ENCODE measurements at places on chromosomes 4 and X.
A peak's percentile ranks its signal among the peaks of the same experiment; 100 is the strongest.

DNA sequence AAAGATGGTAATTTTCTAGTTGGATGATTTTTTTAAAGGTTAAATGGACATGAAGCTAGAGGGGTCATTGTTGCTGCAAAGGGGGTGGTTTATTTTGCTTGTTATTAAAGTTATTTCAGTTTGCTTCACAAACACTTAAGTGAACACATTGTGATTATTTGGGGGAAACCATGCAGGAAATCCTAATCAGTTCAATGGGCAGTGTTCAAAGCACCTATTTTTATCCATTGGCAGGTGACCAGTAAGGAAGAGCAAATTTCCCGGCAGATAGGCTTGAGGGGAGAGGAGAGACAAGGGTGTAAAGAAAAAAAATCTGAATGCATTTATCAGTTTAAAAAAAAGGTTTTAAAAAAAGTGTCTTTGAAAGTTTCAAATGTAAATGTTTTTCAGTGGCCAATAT is 17.6 kb downstream of the GPR174 start:
- no peak for DNase-seq

DNA sequence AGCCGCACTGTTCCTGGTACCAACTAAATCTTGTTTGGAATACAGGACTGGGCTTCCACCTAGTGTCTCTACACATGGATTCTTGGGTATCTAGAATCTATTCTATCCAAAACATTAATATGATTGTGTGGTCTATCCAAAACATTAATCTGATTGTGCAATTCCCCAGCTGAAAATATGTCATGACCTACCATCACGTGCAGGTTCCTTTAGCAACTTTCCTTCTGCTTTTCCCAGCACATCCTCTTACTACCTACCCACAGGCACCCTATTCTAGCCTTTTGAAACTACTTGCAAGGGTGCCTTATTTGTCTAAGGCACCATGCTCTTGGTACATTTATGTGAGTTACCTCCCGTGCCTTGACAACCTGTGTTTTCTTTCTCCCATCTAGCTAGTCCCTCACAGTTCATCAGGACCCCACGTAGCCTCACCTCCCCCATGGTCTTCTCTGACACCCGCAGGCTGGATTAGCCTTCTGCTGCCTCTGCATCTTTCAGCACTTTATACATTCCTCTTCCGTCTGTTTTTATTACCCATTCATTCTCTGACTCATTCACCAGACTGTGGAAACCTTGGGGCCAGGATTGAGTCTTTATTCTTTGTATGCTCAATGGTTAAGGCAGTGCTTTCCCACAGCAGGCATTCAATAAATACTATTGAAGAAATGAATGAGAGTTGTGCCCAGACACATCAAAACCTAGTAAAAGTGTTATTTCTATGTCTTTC is 88.8 kb upstream of the FAM9B start:
- DNase-seq, result no peak

GRCh38 chr4:74473155-74473811 is 28.3 kb downstream of the AREG start:
- DNase-seq, result no peak

DNA sequence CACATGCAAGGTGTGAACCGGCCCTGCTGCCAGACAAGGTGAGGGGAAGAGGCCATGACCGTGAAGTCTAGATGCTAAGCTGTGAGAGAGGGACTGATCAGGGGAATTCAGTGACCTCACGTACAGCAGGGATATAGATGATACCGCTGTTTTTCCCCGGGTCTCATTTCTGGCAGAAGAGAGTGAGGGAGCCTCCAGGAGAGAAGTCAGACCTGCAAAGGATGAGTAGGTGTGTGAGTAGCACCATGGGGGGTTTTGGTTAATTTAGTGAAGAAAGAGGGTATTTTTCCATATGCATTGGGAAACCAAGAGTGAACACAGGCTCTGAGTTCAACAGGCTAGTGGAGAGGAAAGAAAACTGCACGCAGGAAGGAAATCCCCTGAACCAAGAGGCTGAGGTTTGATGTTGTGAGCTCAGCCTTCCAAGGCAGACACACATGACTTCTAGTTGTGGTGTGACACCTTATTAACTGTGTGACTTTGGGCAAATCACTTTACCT is 127.6 kb upstream of the GATB start:
- no peak for DNase-seq

DNA sequence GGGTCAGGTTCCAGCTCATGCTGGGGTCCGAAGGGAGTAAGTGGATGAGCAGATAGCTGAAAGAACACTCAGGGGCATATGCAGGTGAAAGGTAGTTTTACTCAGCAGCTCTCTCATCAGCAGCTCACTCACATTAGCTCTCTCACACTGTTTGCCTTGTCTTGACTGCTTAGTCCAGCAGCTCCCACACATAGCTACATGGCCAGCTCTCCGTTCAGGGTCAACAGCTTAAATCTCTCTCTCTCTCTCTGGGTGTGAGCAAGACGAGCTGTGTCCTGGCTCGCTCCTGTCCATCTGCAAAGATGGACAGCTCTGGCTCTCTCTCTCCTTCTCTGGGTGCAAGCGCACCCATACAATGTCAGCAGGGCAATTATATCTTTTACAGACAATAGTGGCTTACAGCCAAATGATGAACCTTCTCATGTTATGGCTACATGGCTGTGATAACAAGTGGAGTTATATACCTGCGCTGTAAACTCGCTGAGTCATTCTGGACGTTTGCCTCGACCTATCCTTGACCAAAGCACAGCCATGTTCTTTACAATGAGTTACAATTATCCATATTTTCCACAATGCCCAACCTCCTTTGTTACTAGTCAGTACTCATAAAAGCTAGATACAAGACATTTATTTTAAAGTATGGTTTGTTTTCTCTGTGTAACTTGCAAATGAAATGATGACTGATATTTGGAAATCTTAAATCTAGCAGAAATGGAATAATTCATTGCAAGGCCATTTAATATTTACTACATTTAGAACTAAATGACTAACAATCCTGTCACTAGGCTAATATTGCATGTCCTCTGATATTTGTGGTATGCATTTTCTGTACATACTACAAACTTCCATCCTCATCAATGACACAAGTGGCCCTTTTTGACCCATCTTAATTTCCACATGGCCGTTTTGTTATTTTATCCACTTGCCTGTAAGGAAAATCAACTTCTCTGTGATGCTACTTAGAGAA is 9.3 kb downstream of the PAPSS1 start:
- DNase-seq, result no peak

DNA sequence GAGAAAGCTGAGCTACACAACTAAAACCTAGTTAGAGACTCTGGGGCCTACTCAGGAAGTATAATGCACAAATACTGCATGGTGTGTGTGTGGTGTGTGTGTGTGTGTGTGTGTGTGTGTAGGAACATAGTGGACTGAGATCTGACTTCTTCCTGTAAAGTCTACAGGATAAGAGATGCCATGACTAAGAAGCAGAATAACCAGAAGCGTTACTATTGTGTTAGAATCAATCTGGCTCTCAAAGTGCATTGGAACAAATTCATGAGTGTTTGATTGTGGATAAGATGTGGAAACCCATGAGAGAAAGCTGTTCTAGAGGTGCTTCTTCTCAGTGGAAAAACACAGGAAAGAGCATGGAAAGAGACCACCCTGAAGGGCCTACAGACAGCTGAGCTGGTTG is 302.1 kb downstream of the INPP4B start:
- DNase-seq, result no peak

DNA sequence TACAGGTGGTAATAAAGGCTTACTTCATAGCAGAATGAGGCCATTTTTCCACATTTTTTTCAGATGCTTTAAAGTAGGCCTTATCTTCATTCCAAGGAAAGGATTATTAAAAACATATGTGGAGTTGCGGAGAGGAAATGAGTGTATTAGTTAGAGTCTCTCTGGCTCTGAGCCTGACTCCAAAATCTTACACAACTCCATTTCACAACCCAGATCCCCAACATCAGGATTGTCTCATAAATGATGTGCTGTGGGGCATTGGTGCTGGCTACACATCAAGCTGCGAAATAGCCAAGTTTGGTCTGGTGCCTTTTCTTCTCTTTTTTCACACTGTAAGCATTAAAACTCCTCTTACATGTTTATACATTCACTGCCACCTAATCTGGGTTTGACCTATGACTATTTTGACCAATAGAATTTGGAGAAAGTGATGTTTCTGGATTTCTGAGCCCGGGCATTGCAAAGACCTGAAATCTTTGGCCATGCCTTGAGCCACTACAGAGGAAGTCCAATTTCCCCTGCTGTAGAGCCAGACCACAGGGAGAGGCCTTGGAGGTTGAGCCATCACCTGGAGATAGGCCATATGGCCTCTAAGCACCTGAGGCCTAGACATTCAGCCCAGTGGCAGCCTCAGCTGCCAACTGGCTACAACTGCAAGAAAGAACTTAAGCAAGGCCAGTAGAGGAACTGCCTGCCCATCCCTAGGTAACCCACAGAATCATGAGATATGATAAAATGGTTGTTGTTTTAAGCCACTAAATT is 16.7 kb upstream of the SOD3 start:
- DNase-seq, result no peak

- no peak for DNase-seq
Measured at GRCh38 chr4:148071009-148071408, 339.1 kb downstream of the ARHGAP10 start.

DNA sequence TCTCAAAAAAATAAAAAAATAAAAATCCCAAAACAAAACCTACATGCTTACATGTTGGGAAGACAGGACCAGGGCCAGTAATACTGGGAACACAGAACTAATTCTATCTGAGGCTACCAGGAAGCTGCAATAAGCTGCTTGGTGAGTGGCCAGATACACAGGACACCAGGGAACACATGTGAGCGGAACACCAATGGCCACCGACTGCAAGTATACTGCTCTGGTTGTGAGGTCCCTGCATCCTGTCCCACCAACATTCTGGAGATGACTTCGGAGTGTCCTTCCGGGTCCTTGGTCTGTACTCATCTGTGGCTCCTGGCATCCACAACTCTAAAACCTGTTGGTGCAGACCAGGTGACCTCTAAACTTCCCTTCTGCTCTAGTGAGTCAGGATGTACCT is 2.7 kb downstream of the TNIP2 start:
- DNase-seq, result no peak

- peak; percentile 69 for DNase-seq
Measured at GRCh38 chr4:148926276-148927260, 484.4 kb upstream of the NR3C2 start.

DNA sequence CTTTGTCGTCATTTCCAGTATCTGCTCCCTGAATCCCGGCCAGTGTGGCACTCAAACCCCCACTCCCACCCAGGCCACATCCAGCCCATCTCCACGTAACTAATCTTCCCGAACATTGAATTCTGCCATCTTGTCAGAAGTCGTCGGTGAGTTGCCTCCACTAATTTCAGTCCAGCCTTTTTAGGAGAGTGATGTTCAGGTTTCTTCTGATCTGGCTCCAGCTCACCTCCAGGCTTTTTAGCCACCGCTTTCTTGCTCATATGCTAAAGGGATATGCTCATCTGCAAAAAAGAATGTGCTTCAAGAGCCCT is 1.3 kb downstream of the TMEM165 start:
- DNase-seq, result no peak

DNA sequence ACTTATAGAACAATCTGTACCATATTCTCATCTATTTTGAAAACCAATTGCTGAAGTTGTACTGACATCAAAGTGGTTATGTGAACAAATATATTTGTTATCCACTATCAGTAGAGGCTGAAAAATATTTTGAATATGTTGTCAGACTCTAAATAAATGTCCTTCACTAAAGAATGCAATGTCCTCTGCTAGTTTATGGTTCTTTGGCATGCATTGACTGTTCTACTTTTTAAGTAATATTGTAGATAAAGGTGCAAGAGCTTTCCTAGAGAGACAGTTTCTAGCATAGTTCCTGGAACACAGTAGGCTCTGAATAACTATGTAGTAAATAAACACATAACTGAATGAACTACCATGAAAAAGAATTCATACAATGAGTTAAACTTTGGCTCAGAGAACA is 18.2 kb upstream of the COX7B2 start:
- no peak for DNase-seq

DNA sequence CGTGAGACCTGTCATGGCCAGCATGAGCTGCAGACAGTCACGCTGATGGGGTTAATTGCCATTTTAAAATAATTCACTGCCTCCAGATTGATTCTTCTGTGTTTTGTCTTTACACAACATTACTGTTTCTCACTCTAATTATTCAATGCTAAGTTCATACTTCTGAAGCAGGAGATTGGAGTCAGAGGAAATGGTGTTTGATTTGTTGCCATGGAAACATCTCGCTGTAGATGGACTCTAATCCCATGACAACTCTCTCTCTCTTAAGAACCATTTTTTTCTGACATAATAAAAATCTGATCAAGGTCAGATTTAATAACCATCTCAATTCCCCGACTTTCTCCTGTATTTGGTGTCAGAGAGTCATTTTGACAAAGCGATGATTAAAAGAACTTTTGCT is 209.0 kb downstream of the IDS start:
- no peak for DNase-seq

DNA sequence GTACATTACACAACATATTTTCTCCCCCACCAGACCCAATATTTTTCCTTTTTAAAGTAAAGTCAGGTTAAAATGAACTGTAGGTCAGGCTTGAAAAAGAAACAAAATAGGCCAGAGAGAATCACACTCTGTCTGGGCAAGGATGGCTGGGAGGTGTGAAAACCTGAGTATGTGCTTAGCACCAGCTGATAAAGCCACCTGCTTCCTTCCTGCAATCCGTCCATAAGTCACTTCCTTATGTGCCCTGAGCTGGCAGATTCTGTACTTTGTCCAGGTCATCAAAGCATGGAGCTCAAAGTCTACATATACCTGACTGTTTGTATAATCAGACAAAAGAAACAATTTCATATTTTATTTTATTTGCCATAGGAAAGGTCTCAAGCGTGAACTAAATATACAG is 37.7 kb downstream of the ANTXR2 start:
- no peak for DNase-seq

DNA sequence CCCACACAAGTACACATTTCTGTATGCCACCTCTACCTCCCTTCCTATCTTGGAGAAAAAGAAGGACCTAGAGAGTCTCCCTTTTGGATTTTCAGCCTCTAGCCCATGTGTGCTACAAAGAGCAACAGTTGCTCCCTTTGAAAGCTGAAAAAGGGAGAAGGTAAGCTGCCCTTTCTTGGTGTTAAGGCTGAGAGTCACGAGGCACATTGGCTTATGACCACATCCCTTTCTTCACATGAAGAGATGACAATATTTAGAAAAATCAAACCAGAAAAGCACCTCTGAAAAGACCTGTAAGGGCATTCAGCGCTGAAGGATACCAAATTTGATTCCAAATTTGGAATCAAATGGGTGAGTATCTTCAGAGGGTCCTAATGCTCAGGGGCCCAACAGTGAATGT is 6.4 kb upstream of the FGFBP1 start:
- DNase-seq, result no peak

DNA sequence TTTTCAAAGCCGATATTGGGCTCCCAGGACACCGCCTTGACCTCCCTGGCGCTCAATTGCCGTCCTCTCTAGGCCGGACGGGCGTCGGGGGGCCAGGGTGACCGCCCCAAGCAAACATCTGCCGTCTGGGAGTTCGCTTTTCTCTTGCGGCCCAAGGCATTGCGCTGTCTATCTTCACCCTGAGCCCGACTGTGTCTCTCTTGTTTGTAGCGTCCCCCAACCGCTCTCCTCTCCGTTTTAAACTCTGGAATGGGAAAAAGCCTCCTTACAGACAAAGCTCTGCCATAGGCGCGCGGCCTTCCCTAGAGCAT is 551 bp upstream of the ARX start:
- DNase-seq, result no peak

GRCh38 chrX:100883654-100884053 is 9.5 kb upstream of the NOX1 start:
- DNase-seq, result no peak
